ENCODE measurements at places on chromosomes 12 and 14.

DNA sequence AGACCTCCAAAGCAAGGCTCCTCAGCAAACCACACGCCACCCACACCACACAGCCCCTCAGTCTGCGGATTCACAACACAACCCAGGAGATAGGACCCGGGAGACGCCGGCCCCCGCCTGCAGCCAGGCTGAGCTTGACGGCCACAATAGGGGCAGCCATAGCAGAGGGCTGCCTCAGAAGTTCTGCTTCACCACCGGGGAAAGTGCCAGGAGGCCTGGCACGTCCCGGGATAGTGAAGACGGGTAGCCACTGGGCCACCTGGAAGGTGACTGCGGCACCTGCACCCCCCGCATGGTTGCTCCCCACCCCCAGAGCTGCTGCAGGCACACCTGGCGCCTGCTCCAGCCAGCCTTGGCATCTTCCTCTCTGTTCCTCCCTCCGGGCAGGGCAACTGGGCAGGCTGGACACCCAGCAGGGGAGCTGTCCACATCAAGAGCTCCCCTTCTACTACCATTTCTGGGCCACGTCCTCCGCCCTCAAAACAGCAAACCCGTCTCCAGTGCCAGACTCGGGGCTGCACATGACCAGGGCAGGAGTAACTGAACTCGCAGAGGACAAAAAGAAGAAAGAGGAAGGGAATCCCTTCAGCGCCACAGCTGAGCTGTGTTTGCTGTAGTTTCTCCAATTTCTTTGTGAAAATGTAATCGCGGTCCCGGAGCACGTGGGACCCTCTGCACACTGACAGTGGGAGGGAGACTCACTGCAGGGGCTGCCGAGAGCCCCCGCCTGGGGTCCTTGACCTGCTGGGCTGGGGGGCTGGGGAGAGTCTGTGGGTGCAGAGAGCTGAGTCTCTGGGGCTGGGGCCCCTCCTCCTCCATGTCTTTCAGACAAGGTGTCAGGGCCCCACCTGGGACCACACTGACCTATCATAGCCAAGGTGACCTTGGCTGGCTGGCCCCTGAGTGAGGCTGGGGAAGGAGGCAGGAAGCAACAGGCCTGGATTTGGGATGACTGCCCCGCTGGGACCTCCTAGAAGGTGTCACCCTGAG lies 74.2 kb upstream of the C14orf180 start:
- DNase-seq = no peak

- no peak for DNase-seq
These were observed 93.6 kb downstream of the SLC24A4 start for GRCh38 chr14:92416544-92416943.

DNA sequence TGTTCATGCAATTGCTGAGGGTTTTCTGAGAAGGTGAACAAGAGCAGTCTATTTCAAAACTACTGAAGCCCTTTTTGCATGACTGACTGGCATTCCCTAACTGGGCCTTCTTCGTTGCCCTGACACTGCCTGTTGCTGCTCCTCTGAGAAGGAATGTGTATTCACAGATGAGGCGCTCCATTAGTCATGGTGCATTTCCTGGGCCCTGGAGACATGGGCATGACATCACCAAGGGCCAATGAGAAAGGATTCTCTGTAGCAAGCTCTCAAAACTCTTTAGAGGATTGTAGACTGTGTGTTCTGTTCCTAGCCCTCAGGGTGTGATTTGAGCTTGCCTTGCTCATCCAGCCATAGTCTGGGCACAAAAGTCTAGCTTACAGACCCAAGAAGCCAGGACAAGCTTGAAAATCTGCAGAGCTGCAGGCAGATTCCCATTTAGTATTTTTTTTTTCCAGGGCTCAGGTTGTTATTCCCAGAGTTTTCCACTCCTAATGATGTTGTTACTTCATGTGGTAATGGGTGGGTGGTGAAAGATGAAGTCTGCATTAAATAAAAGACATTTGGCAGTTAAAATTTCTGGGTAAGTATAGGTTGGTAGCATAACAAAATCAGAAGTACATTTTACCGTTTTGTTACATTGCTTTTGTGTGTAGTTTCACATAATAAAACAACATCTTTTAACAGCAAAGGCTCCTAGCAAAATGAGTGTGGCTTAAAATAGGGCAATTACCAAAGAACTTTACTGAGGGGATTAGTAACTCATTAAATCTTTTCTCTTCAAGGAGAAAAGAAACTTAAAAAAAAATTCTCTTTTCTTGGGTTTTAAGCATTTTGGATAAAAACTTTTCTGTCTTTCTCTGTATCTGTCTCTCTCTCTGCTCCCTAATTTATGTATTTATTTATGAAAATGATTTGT lies 318.4 kb downstream of the RAD51B start:
- DNase-seq = no peak

DNA sequence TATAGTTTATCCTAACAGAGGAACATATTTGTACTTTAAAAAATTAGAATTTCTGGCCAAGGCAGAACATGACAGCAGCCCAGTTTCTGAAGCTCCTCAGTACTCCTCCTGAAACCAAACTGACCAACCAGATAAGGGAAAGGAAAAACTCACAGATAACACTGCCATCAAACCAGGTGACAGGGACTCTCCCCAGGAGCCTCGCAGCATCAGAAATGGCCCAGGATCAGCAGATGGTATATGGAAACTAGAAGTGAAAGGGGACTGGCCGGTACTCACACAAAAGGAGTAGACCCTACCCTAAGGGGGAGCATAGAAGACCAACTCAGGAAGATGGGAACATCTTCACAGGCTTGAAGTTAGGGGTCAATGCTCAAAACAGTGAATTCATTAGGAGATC lies 22.0 kb downstream of the GALC start:
- DNase-seq = no peak

Data from CD4-positive, alpha-beta T cell treated with Interleukin-17A for 1 hour (primary cell).